MCF 10A (cell line): ENCODE measurements at places on chromosomes 4 and X. TPM values are rescaled to one million over a fixed set of nuclear protein-coding genes. Genes with fewer than 3 reads are reported as not detected.

Gene NALF2
- 4.7 and 5.8 TPM in 2 replicates for total RNA-seq

Gene FDCSP
- total RNA-seq = not detected in 2 replicates

Gene TBC1D19
- total RNA-seq = 9.1 and 9.6 TPM in 2 replicates

Gene SPANXA2
- total RNA-seq = not detected in 2 replicates

Gene CLDN22
- total RNA-seq = not detected in 2 replicates

Gene GAGE2A
- not detected in 2 replicates for total RNA-seq

Gene MANBA
- 11.2 and 13.2 TPM in 2 replicates for total RNA-seq

Gene AASDH
- total RNA-seq = 10.8 and 12.9 TPM in 2 replicates

Gene SH3RF1
- total RNA-seq = 16.5 and 17.4 TPM in 2 replicates

Gene TLR10
- not detected in 2 replicates for total RNA-seq

Gene TMEM47
- 1.6 TPM in 2 replicates for total RNA-seq

Gene USP38
- total RNA-seq = 17.6 and 19.4 TPM in 2 replicates
